ENCODE measurements at places on chromosomes 16 and 17. TPM values are rescaled to one million over a fixed set of nuclear protein-coding genes. Genes with fewer than 3 reads are reported as not detected.

DNA sequence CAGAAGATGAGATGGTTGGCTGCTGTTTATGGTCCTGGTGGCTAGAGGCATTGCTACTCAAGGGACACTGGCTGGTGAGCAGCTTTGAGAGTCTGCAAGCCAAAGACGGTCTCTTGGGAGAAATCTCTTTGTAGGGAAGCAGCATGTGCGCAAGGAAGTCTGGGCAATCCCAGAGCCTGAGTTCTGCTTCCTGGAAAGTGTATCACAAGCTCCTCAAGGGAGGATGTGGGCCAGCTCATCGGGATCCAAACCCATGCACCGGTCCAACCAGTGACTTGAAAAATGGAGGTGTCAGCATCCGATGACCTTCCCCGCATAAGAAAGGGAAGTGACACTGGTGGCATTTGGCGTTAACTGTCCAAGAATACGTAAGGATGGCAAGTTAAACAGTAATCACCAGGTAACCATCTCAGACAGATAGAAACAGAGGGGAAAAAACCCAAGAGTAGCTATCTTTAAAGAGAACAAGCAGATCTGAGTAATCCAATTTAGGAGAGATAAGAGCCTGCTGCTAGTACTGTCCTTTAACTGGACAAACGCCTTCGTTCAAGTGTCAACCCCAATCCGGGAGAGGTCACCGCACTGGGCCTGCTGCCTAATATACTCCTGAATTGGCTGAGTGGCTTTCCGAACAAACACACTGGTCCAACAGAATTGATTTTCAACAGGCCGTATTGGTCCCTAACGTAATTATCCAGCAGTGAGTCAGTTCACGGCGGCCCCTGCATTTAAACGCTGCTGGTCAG is 303.0 kb upstream of the ZFHX3 start:
- no peak for DNase-seq

- no peak for DNase-seq
These were observed 11.7 kb upstream of the TAOK1 start for GRCh38 chr17:29378500-29378899.

DNA sequence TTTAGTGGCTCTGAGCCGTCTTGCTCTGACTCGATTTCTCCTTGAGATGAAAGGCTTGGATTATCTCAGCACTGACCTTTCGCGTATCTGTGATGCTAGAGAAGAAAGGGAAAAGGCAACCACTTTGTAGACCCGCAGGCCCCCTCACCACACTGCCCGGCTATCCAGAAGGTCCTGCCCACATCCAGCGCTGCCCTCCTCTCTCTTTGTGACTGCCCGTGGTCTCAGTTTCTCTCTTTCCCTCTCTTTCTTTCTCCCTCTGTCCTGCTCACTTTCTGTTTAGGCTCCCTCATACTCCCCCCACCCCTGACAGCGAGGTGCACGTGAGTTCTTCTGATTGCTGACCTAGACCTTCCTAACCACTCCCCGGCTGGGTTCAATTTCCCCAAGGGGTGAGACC is 12.8 kb upstream of the TBX21 start:
- no peak for DNase-seq

DNA sequence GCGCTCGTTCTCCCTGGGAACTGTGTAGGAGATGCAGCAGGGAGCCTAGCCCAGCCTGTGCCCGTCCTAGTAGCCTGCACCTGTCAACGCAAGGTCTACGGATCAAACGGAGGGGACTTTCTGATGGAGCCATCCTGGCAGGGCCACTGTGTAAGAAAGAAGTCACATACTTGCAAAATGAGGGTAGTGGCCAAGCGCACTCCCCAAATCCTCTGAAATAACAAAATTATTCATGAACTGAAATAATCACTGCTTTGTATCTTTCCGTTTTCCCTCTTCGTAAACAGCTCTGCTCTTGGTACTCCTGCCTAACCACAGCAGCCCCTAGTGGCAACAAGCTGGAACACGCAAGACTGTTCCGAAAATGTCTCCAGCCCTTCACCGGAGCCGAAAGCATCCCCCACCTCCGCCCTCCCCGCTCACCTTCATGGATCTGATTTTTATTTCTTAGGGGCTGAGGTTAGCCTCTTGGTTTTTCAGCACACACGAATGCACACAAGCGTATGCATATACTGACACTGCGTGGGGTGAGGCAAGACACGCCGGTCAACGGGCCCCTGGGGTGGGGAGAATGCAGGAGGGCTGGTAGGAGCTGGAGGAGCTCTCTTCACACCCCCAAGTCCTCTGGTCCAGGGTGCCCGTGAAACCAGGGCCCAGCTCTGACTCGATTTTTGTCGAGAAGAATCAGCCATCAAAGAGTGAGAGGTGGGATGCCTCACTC is 100.8 kb downstream of the ABCC12 start:
- peak; percentile 75 for DNase-seq

DNA sequence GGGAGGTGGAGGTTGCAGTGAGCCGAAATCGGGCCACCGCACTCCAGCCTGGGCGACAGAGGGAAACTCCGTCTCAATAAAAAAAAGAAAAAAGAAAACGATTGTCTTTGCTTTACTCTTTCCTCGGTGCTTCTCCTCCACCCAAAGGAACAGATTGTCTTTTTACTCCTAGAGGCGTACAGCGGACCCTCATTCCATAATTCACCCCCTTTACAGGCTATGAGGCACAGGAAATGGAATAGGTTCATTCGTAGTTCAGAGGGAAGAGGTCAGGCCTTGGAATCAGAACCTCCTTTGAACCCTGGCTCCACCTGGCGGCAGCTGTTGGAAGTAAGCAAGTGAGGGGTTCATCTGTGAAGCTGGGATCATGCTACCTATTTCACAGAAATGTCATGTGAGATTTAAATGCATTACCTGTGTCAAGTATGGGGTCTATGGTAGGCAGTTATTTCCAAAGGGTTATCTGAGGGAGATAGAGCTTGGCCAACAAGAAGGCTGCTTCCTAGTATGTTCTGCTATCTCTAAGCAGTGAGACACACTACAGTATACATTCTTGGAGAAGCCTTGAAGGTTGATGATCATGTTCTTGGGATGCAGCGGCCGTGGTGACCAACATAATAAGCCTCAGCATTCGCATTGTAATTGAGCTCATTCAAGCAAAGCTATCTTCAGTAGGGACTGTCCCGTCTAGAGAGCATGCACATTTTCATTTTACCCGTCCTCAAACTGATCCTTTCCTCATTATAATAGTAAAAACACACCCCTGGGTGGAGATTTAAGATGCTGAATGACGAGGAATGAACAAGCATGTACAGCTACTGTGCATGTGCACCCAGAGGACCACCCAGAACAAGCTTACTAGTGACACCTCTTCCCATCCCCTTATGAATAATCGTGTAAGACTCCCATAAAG is 18.7 kb upstream of the ZNF689 start:
- DNase-seq, result peak; percentile 79

DNA sequence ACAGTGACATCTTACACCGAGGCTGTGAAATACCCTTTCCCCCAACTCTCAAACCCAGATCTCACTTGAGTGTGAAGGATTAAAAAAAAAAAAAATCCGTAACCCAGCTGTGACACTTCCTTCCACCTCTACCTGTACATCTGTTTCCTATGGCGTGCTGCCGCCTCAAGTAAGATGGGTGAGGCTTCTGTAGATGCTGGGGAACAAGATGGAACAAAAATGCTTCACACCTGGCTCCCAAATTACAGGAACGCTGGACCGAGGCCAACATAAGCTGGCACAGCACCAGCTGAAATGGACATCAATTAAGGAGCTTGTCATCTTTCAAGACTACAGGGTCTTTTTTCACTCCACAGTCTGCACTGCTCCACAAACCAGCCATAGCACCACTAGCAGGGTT is 95.9 kb downstream of the HIC1 start:
- DNase-seq, result no peak

- no peak for DNase-seq
These were observed 19.0 kb downstream of the GRB2 start for GRCh38 chr17:75386430-75386829.

DNA sequence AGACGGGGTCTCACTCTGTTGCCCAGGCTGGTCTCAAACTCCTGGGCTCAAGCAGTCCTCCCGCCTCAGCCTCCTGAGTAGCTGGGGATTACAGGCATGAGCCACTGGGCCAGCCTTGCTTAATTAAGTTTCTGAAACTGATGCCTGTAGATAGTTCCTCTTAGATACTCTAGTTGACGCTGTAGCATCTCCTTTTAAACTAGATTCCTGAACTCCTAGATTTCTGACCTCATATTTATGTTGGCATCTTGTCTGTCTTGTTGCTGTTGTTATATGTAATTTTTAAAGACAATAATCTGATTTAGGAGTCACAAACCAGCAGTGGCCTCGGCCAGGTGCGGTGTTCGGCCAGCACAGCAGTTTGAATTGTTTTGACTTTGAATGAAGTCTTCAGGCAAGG is 37.5 kb downstream of the DHRS7B start:
- peak; percentile 44 for DNase-seq

GRCh38 chr17:66739553-66739952 is 95.4 kb upstream of the CACNG5 start:
- DNase-seq, result no peak

NPIPB6 gene
- 26.7 TPM for total RNA-seq
